ENCODE measurements at places on chromosomes 2 and 18.

GRCh38 chr18:12036201-12036751 is 55.0 kb downstream of the IMPA2 start:
- no peak for DNase-seq

DNA sequence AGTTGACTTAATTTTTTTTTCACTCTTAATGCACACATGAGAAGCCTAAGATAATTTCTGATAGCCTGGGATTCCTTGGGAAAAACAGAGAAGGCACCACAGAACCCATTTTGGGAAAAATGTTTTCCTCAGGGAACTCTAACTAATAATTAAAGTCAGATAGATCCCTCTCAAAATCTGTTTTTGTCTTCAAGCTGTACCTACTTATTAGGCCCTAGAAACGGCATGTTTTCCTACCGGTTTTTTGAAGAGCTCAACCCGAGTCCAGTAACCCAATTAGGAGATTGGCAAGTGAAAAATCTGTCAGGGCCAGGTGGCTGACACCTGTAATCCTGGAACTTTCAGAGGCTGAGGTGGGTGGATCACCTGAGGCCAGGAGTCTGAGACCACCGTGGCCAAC is 16.1 kb upstream of the PDK1 start:
- DNase-seq = no peak

GRCh38 chr2:82790206-82791021 is 1668.7 kb downstream of the SUCLG1 start:
- DNase-seq = no peak

DNA sequence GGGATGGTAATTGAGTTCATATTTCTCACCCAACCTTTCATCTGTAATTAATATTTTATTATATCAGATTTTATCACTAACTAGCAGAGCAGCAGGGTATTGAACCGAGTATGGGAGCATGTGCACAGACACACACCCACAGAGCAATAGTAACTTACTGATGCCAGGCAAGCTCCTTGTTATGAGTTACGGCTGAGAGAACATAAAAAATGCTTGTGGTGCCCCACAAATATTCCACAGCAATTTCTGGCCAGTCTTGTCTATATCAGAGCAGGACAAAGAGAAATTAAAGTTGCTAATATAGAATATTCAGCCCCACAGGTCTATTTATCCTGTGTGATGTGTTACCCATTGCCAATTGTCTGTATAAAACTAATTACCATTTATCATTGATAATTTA is 501.8 kb upstream of the RAB12 start:
- DNase-seq = no peak

GRCh38 chr2:214098811-214099210 is 312.0 kb upstream of the VWC2L start:
- DNase-seq = no peak

DNA sequence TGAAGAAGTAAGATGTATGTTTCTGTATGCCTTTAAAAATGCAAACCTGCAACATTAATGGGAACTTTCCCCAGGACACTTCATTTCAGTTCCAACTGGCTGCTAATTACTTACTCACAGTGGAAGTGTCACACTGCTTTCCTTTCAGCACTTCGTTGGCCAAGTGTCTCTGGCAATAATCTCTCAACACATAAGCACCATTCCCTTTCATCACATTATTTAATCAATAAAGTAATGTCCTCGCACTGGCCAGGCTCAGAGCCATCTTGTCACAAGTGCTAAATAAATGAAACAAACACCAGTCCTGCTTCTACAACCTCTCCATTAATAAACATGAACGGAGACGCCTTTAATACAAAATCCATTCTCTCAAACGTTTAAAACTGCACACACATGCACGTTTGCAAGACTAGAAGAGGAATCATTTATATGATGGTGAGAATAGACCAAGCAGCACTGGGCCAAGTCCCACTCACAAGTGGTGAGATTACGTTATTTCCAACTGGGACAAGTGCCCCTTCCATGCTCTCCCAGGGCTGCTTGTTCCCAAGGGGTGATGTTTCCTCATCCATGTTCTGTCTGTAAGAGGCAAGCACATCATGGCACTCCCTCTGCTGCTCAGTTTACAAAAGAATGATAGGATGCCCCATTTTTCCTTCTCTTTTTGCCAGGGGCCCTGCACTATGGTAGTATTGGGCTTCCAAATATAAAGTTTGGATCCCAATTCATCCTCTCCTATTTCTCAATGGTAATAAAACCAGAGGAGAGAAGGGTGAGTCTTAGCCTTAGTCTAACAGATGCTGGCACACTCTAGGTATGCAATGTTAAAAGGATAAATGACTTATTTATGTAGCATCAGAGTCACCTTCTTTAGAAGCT is 56.8 kb upstream of the ETAA1 start:
- no peak for DNase-seq

GRCh38 chr2:23268467-23269263 is 116.3 kb upstream of the KLHL29 start:
- no peak for DNase-seq

DNA sequence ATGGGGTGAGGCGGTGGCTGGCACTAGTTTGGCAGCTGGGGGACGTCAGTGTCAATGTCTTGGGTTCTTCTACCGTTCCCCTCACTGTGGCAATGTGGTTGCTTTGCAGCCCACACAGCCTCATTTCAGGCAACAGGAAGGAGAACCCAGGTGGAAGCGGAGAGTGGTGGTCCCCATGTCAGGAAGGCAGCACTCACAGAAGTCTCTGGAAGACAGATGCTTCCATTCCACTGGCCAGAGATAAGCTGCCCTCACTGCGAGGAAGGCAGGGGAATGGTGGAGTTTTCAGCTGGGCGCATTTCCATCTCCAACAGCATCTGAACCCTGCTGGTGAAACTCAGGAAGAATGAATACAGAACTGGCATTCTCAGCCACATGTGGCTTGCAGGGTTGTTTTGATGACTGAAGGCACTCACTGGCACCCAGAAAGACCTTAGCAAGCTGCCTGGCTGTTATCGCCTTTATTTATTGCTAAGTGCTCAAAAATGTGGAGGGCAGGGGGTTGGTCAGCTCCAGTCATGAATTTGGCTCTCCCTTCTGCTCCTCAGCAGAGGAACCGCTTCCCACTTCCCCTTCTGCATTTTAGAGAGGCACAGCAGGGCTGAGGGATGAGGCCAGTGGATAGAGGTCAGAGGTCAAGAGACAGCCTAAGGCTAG is 19.4 kb downstream of the KCNIP3 start:
- DNase-seq = no peak

- DNase-seq = no peak
These were observed 8.2 kb downstream of the WDR54 start for GRCh38 chr2:74429487-74430451.

GRCh38 chr18:67977067-67977616 is 460.6 kb upstream of the DSEL start:
- DNase-seq = no peak

- no peak for DNase-seq
These were observed 24.7 kb upstream of the NT5C1B start for GRCh38 chr2:18614041-18614440.

DNA sequence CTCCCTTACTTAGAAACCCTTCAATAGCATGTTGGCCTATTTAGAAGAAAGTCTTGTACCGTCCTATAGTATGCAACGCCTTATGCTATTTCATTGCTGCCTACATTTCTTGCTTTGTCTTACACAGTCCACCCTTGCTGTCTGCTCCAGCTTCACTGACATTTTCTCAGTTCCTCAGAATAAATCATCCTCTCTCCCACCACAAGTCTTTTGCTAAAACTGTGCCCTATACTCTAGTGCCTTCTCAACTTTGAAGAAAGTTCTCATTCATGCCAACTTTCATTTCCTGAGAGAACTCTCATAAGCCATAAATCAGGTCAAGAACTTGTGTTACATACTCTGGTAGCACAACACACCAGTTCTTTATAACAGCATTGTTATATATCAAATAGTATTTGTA is 54.3 kb upstream of the COL3A1 start:
- no peak for DNase-seq

GRCh38 chr2:221465776-221466175 is 106.3 kb downstream of the EPHA4 start:
- DNase-seq = no peak
